ENCODE measurements at places on chromosomes 7 and 10. TPM values are rescaled to one million over a fixed set of nuclear protein-coding genes. Genes with fewer than 3 reads are reported as not detected.
A peak's percentile ranks its signal among the peaks of the same experiment; 100 is the strongest.

The KLLN gene
- total RNA-seq, result not detected

The NPSR1 gene
- total RNA-seq, result not detected

The INHBA gene
- not detected for total RNA-seq

The UCMA gene
- total RNA-seq, result not detected

The LIPJ gene
- not detected for total RNA-seq

The MNX1 gene
- 1.0 TPM for total RNA-seq

- DNase-seq, result no peak
These were observed 17.6 kb upstream of the ELOVL3 start for GRCh38 chr10:102208311-102209035.

- DNase-seq, result no peak
These were observed 37.1 kb downstream of the MASTL start for GRCh38 chr10:27192284-27192683.

DNA sequence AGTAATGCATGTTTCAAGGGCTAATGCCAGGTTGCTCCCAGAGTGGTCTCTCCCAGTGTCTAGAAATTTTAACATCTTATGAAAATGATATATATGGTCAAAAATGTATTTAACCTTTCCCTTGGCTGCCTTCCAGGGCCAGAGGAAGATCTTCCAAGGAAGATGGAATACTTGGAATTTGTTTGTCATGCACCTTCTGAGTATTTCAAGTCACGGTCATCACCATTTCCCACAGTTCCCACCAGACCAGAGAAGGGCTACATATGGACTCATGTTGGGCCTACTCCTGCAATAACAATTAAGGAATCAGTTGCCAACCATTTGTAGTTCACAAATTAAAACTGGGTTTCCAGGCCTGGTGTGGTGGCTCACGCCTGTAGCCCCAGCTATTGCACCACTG is 9.0 kb downstream of the GATAD1 start:
- DNase-seq, result no peak

- no peak for DNase-seq
These were observed 16.2 kb upstream of the PON1 start for GRCh38 chr7:95340491-95340890.

DNA sequence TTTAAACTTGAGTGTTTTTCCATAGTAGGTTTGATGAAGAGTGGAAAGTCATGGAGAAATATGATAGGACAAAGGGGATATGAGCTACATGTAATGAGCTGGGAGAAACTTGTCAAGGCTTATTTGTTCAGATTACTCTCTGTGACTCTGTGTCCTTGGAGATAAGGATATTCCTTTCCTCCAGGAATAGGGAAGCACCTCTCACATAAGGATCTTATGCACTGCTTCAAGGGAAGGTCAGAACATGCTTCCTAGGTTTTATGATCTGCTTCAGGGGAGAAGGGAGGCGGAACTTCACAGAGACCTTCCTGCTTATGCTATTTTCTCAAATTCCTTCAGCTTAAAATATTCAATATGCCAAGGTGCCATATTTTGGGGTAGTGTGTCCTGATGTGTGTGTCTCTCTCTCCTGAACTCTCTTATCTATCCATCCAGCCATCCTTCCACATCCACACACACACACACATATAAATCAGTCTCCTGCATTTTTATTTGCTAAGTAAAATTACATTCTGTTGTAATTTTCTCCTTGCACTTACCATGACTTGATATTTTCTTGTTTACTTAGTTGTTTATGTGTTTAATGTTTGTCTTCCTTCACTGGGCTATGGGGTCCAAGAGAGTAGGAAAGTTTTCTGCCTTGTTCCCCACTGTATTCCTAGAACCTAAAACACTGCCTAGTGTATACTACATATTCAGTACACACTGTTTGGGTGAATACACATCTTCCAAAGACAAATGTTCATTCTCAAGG is 26.4 kb downstream of the ARL4A start:
- no peak for DNase-seq

GRCh38 chr10:52316001-52316400 is 1.9 kb downstream of the DKK1 start:
- no peak for DNase-seq

DNA sequence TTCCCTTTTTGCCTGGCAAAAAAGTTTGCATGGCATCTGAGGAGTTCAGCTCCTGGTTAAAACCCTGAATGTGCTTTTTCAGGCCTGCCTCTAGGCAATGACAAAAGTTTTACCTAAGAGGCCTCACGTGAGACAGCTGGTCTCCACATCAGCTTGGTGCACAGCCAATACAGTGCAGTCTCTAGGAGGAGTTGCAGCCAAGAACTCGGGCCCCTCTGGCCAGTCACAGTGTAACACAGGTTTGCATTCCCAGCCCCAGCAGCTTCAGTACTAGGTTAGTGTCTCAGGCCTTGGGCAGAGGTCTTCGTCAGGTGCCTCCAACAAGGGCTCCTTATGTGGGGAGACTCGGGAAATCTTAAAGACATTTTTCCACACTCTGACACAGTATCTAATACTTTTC is 771.7 kb downstream of the SORCS1 start:
- no peak for DNase-seq

GRCh38 chr7:3106361-3106826 is 62.7 kb upstream of the CARD11 start:
- no peak for DNase-seq

DNA sequence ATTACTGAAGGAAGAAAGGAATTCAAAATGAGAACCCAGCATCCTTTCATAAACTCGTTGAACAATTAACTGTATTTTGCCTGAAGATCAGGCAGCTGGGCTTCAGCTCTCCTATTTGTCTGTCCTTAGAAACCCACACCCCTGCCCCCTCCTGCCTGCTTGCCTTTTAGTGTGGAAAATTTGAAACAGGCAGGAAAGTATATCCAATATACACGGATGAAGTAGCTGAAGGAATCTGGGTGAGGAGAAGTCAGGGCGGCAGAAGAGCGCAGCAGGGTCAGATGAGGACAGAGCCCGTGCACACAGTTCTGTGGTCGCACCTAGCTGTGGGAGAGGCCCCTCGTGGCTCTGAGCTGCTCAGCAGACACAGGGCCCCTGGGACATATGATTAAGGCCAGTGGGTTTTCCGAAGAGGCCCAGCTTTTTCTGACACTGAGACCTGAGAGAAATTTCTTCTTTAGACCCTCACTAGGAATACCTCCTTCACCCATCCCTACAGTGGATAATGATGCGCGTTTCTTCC is 87.9 kb downstream of the ACTR3B start:
- no peak for DNase-seq

DNA sequence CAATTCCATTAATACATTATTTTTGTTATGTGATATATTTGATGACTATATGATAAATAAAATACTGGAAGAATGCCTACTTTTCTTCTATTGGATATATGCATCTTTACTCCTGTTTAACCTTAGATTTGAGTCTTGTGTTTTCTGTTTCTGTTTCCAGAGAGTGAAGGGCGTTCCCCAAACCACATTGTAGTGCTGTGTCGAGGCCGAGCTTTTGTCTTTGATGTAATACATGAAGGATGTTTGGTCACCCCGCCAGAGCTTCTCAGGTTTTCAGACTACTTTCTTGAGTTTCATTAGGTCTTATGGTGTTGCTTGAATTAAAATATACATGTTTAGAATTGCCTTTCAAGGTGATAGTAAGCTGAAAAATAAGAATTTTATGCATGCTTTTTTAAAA is 23.8 kb downstream of the CROT start:
- no peak for DNase-seq

GRCh38 chr7:41967156-41967555 is 264.3 kb upstream of the INHBA start:
- no peak for DNase-seq

DNA sequence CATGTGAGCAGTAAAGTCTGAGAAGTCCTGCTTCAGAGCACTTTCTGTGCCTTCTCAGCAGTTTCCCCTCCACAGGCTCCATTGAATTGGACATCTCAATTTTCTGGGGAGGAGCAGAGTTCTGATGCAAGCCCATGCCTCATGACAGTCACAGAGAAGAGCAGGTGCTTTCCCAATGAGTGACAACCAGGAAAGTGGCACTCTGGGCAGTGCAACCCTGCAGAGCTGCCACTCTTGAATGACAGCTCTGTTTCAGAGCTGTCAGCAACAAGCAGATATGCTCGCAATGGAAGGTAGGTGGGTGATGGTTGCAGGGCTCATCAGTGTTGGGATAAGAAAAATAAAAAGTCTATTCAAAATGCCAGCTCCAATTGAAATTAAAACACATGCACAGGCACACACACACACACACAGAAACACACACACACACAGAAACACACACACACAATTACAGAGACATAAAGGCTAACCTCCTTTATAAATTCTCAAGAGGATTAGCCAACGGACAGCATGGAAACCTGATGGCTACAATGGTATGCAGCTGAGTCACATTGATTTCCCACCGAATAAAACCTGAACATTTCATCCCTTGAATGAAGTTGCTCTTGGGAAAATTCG is 50.5 kb downstream of the C10orf67 start:
- DNase-seq, result no peak

DNA sequence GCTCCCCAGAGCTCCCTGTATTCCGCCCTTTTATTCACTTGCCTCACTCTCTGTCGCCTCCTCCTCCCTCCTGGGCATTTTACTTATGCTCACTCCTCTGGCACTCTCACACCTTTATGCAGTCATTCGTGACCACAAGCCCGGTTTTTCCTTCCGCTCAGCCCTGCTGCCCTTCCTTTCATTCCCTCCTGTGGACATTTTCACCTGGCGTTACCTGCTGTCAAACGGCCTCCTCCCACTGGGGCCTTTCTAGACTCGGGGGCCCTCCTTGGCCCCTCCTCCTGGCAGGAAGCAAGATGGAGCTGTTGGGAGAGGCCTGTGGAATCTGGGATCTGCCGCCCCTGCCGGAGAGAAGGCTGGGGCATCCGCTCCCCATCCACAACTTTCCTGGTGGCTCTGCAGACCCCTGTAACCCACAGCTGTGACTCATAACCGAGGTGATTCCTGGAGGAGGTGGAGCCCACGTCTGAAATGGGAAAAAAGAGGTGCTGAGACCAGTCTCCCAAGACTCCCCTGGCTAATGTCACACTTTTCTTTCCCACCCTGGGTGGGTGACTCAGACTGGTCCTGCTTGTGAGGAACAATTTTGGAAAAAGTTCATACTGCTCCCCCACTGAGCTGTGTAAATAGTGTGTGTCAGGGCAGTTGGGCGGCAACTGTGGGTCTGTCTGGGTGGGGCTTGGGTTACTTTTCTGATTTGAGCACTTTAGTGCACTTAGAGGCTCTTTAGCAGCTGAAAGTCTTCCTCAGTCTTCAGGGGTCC is 1.2 kb downstream of the VCL start:
- peak; percentile 76 for DNase-seq

DNA sequence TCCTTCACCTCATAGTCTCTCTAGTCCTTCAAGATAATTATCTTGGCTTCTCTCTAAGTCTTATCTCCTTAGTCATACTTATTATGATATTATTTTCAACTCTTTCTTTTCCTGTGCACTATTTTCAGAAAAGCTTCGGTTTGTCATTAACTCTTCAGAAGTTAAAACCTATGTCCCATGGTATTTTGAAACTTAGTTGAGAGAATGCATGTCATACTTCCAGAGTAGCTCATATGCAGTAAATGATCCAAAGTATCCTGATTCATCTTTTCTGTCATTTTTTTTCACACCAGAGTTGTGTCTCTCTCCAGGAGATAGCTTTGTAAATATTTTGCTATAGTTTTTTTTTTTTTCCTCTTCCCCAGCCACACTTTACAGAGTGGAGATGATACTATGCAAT is 1008.6 kb downstream of the NRG3 start:
- no peak for DNase-seq

- peak; percentile 60 for DNase-seq
These were observed 12.5 kb upstream of the TSPAN15 start for GRCh38 chr10:69438536-69439349.

GRCh38 chr10:96075977-96076376 is 32.6 kb downstream of the CCNJ start:
- DNase-seq, result no peak

DNA sequence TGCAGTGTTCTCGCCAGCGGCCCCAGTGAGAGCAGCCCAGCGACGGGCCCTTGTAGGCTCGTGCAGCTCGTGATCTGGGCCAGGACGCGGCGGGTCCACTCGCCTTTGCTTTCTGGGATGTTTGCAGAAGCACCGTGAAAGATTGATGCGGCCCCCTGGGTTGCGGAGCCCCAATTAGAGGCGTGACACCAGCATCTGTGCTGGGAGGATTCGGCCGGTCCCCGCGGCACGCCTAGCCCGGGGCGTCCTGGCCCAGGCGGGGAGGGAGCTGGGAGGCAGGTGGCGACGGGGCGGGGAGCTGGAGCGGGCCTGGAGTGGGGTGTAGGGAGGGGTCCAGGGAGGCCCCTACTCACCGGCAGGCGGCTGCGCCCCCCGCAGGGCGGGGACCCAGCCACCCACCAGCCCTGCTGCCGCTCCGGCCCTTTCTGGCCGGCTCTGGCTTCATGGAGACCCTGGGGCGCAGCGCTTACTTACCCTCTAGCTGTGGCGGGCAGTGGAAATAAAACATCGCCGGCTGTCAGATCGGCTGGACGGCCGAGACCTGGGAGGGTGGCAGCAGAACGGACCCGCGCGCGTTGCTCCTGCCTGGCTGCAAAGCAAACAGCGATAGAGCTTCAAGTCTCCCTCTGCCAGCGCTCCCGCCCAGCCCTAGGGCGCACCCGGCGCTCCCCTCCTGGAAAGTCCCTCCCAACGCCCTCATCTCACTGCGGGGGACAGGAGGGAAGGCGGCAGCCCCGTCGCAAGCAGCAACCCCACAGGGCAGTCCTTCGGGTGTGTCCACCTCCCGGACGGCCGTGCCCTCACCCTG is 752 bp downstream of the DRGX start:
- DNase-seq, result no peak

- DNase-seq, result peak; percentile 33
These were observed 184.4 kb downstream of the GRID1 start for GRCh38 chr10:86182150-86182549.

- DNase-seq, result no peak
These were observed 35.4 kb downstream of the CTTNBP2 start for GRCh38 chr7:117837841-117838240.

DNA sequence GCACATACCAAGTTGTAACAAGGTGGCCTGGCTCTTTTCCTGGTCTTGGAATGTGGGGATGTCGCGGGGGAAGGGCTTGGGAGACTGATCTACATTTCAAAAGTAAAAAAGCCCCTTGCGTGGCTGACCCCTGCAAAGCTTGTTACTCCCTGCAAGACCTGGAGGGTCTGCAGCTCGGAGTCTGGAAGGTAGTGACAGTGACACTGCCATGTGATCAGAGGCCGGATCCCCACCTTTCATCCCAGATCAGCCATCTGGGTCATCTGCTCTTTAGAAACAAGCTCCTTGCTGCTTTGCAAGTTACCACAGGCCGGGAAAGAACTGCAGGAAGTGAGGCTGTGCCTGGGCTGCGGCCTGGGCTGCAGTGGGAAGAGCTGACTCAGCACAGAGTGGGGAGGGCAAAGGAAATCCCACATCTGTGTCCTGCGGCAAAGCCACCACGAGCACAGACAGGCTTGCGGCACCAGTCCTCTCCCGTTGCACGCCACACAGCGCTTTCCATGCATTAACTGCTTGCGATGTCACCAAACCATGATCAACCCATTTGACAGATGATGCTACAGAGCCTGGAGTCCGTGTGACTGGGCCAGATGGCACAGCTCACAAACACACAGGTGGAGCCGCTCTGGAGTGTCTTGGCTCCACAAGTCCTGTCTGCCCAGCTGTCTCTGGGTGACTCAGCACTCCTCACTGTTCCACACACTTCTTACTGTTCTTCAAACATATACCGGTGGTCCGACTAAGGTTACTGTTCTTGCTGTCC is 97.7 kb downstream of the SH3PXD2A start:
- DNase-seq, result peak; percentile 60

GRCh38 chr10:997266-998022 is 9.2 kb downstream of the GTPBP4 start:
- DNase-seq, result no peak
